ENCODE measurements at places on chromosomes 11 and 22.
A peak's percentile ranks its signal among the peaks of the same experiment; 100 is the strongest.

GRCh38 chr11:128022007-128022368, 565.4 kb downstream of the ETS1 start:
- DNase-seq: no peak

GRCh38 chr11:124340142-124340447, 20.1 kb upstream of the OR8D2 start:
- no peak for DNase-seq

GRCh38 chr11:9347100-9347499, 32.7 kb upstream of the TMEM41B start:
- peak; percentile 21 for DNase-seq

GRCh38 chr11:27619039-27619574, 81.1 kb downstream of the BDNF start:
- no peak for DNase-seq

- DNase-seq: peak; percentile 78
These were observed 7.3 kb downstream of the KCNJ1 start for GRCh38 chr11:128859563-128860441.

DNA sequence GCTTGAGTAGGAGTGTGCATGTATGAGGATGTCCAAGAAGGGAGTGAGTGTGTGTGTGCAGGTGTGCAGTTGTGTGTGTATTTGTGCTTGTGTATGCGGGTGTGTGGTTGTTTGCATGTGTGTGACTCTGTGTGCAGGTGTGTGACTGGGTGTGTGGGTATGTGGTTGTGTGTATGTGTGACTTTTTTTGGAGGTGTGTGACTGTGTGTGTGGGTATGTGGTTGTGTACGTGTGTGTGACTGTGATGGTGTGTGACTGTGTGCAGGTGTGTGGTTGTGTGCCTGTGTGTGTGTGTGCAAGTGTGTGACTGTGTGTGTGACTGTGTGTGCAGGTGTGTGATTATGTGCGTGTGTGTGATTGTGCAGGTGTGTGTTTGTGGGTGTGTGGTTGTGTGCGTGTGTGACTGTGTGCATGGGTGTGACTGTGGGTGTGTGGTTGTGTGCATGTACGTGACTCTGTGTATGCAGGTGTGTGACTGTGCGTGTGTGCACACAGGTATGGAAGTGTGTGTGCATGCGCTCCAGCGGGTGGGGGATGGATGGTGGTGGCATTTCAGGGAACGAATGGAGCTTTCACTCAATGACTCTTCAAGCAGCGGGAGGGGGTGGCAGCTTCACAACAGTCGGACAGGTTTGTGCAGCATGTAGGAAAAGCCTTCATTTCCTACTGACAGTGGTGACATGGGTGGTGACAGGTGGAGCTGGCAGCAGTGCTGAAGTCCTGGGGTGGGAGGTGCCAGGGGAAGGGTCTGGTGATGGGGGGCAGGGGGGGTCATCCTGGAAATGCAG, 47.6 kb downstream of the CACNA1I start:
- no peak for DNase-seq

- no peak for DNase-seq
These were observed 337.2 kb upstream of the DDI1 start for GRCh38 chr11:103699216-103699615.

DNA sequence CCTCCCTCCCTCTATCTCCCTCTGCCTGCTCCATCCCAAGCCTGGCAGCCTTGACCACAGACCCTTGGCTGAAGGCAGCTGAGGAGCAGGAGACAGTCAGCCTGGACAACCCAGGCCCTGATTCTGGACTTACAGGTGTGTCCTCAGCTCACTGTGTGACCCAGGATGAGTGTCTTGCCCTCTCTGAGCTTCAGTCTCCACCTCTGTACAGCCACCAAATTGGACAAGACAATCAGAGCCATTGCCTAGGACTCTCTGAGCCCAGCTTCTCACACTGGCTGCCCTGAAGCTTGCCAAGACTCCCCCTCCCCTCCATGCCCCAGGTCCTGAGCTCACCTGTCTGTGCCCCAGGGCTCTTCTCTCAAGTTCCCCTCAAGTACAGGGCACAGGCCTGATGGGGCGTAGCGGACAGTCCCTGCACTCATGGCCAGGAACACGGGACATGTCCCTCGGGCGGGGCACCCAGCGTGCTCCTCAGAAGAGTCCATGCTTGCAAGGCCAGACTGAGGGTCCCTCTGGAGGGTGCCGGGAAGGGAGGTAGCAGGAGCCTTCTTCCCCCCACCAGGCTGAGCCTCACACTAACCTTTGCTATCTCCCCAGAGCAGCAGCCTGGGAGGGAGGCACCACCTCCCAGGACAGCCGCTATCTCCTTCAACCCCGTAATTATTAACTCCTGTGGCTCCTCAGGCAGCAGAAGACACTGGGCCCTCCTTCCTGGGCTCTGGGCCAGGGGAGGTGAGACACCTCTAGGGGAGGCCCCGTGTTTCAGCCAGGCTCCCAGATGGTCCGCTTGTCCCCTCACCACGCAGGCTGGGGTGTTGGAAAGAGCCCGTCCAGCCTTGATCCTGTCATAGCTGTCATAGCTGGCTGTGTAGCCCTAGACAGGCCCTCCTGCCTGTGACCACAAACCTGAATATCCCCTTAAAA, 2.6 kb upstream of the RAB3IL1 start:
- no peak for DNase-seq

DNA sequence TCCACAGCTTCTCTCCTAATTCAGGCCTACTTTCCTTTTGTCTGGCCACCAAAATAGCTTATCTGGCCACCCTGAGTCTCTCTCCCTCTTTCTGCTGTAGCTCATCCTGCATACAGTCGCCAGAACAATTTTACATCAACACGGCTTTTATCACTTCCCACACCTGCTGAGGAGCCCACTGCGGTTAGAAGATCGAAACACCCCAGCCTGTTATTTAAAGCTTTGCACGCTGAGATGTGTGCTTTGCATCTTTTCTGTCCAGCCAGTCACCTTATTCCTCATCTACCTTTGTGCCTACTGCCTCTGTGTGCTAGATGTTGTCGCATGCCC, 96.0 kb downstream of the COMMD9 start:
- DNase-seq: no peak

GRCh38 chr22:20431511-20432192, 6.0 kb downstream of the SCARF2 start:
- DNase-seq: no peak

DNA sequence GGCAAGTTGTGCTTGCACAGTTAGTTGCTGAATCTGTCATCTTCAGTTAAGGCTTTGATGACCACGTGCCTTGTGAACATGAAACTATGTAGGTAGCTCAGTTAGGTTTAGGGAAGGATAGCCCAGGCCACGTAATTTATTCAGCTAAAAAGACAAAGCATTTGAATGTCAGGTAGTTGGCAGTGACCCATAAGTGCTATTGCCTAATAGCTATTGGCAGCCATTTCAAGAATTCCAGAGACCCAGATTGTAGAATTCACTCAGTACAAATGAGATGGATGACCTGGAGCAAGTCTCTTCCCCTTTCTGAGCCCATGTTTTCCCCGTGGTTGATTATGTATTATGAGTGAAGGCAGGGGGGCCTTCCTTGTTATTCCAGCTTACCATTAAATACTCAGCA, 265.3 kb upstream of the ANO5 start:
- no peak for DNase-seq

DNA sequence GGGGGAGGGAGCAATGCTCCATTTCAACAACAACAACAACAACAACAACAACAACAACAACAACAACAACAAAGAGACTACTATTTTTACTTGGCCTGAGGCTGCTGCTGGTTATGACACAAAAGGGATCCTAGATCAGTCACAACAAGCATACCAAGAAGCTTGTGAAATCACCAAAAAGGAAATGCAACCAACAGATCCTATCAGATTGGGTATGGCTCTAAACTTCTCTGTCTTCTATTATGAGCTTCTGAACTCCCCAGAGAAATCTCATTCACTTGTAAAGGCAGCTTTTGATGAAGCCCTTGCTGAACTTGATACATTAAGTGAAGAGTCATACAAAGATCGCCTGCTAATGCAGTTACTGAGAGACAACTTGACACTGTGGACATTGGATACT, 10.5 kb upstream of the MS4A2 start:
- DNase-seq: no peak

DNA sequence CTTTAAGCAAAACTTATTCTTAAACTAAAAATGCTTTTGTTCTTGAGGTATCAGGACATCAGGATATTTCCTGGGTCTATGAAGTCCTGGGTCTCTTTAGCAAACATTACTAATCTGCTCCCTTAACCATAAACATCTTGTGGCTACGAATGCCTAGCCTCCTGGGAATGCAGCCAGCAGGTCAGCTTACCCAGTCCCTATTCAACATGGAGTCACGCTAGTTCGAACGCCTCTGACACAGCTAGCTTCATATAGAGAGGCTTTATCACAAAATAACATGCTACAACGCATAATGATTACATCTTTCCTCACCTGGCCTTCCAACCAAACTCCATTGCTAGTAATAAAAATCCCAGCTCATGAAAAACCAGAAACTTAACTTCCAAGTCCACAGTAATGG, 17.5 kb upstream of the FIBIN start:
- no peak for DNase-seq

GRCh38 chr11:398826-399225, 4.8 kb downstream of the PKP3 start:
- no peak for DNase-seq

DNA sequence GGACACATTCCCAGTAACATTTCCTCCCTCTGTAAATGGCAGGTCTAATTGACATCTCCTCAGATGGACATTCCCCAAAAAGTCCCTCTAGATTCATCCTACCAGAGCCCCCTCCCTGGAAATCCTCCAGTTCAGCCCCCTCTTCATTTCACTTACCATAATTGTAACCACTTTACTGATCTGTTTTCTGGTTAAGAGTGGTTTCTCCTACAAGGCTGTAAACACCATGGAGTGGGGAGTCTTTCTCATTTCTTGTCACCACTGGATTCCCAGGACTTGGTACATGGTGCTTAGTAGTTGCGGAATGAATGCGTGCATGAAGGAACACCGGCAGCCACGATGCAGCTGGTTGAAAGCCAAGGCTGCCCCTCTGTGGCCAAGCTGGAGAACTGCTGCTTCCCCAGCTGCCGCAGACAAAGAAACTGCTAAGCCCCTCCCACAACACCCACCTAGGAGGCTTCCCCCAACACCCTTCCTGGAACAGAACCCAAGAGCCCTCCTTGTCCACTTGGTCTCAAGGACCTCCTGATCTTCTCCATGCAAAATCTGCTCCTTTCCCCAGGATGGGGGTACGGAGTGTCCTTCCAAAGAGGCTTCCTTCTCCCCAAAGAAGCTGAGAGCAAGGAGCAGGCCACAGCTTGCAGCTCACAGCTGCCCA, 18.6 kb upstream of the SCARF2 start:
- peak; percentile 84 for DNase-seq

- DNase-seq: peak; percentile 85
These were observed at the start of gene AHNAK for GRCh38 chr11:62546244-62546928. Gene AHNAK (minus strand): TSS chr11:62546806. CDS start chr11:62536098, 10,708 bp downstream.

DNA sequence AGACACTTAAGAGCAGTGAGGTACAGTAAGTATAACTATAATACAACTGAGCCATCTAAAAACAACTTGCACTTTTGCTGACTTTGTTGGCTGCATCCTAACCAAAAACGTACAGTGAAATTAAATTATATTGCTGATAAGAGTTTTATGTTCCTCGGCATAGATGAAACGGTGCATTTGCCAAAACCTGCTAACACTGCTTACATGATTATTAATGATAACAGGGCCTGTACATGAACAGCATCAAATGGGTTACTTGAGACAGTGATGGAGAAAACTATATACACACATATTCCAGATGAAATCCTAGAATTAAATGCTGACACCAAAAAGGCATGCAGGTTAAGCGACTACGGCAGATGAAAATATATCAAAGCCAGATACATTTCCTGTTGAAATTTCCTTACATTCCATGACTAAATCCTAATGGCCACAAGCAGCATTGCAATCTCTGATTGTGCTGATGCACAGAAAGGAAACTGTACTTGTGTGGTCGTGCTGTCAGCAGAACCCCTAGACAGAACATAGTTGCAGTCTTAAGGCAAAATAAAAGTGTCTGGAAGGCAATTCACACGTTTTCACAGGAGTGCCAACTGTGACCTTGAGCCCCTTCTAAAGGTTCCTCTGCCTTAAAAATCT, 143.9 kb downstream of the CADM1 start:
- no peak for DNase-seq

GRCh38 chr11:45158210-45158731, 11.8 kb downstream of the PRDM11 start:
- no peak for DNase-seq

DNA sequence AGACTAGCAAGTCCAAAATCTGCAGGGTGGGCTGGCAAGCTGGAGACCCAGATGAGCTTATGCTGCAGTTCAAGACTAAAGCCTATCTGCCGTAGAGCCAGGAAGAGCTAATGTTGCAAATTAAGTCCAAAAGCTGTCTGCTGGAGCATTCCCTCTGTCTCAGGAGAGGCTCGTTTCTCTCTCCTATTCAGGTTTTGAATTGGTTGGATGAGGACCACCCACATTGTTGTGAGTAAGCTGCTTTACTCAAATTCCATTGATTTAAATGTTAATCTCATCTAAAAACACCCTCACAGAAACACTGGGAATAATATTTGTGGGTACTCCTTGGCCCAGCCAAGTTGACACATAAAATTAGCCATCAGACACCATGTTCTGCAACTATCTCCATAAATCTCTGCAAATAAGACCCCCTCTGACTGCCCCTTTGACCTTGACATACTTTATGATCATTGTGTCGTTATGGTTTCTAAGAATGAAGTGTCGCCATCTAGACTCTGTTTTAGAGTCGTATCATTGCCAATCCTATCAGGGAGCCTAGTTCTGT, 16.8 kb upstream of the CUL5 start:
- DNase-seq: no peak

DNA sequence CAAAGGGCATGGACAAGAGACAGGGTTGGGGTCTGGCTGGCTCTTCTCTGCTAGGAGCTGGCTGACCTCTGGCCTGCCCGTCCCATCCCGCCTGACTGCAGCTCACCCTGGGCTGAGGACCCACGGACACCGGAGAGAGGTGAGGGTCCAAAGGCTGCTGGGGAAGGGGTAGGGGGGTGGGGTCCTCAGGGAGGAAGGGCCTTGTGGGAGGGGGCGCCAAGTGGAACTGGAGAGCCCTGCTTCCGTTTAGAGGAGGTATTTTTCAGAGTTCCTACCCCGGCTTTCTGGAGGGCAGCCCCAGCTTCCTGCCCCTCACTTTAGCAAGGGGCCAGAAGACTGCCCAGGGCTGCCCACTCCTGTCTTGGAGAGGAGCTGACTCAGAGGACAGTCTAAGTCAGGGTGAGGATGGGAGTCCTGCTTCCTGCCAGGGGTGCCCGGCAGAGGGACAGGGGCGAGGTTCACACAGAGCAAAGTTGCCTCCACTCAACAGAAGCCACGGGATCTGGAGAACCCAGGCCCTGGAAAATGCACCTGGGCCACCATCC, 7.1 kb downstream of the LARGE2 start:
- DNase-seq: no peak

Data from CD4-positive, alpha-beta T cell treated with Interferon alpha-2 for 1 hour (primary cell).